H54 (cell line): ENCODE measurements at places on chromosomes 16 and 17.
A peak's percentile ranks its signal among the peaks of the same experiment; 100 is the strongest.

DNA sequence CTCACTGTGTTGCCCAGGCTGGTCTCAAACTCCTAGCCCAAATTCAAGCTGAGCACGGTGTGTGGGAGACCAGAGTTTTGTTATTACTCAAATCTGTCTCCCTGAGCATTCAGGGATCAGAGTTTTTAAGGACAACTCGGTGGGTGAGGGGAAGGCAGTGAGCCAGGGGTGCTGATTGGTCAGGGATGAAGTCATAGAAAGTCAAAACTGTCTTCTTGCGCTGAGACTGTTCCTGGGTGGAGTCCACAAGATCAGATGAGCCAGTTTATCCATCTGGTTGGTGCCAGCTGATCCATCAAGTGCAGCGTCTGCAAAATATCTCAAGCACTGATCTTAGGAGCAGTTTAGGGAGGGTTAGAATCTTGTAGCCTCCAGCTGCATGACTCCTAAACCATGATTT, 346.3 kb downstream of the TMEM114 start:
- DNase-seq: no peak

- no peak for DNase-seq
These were observed 35.3 kb downstream of the NPLOC4 start for GRCh38 chr17:81601525-81602120.

GRCh38 chr16:68711421-68712139, 25.5 kb upstream of the CDH1 start:
- DNase-seq: no peak

GRCh38 chr16:65537336-65537735, 415.5 kb upstream of the CDH11 start:
- no peak for DNase-seq

DNA sequence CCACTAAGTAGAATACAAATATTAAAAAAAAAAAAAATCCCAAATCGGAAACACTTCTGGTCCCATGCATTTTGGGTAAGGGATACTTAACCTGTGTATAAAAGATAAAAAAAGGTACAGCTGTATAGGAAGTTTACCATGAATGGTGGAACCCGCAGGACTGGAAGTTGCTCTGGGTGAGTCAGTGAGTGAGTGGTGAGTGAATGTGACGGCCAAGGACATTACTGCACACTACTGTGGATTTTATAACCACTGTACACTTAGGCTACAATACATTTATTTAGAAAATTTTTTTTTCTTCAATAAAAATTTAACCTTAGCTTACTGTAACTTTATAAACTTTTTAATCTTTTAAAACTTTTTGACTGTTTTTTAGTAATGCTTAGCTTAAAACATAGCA, 71.3 kb upstream of the BCAR1 start:
- no peak for DNase-seq

GRCh38 chr17:67245694-67246402, 852 bp upstream of the HELZ start:
- no peak for DNase-seq

GRCh38 chr16:48963901-48964615, 317.6 kb downstream of the CBLN1 start:
- DNase-seq: peak; percentile 70

GRCh38 chr17:81564778-81565177, 12.6 kb upstream of the FAAP100 start:
- no peak for DNase-seq

- no peak for DNase-seq
These were observed 6.7 kb downstream of the UBTF start for GRCh38 chr17:44212507-44213402.

GRCh38 chr17:48487221-48487620, 43.6 kb downstream of the HOXB1 start:
- DNase-seq: no peak

DNA sequence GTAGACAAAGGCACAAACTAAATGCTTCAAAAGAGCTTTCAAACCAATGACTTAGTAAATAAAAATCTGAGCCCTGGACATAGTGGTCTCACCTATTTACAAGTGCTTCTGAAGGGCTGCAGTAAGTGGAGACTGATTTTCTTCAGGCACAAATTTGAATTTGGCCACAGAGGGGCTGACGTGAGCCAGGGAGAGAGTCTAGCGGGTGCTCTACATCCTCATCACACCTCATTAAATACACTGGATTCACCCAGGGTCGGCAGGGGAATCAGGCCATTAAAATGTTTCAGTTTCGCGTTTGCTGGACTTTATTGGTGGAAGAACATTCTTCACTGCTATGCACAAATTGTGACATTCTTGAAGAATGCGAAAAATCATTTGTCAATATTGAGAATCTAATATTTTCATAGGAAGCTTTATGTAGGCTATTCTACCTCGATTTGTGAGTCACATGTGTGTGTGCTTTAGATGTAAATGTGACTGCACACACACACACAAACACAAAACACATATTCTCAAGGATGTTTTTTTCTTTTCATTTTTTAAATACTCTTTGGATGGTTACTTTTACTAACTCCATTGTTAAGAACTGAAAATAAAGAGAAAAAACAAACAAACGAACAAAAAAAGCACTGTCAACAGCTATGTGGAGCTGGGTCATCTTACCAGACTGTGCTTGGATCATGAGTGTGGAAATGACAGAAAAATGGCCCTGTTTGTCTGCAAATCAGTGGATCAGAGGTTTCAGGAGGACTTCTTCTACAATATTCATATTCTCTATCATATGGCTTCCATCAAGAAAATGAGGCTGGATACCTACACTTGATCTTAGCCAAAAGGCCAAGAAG, 58.9 kb downstream of the CDH11 start:
- DNase-seq: no peak

DNA sequence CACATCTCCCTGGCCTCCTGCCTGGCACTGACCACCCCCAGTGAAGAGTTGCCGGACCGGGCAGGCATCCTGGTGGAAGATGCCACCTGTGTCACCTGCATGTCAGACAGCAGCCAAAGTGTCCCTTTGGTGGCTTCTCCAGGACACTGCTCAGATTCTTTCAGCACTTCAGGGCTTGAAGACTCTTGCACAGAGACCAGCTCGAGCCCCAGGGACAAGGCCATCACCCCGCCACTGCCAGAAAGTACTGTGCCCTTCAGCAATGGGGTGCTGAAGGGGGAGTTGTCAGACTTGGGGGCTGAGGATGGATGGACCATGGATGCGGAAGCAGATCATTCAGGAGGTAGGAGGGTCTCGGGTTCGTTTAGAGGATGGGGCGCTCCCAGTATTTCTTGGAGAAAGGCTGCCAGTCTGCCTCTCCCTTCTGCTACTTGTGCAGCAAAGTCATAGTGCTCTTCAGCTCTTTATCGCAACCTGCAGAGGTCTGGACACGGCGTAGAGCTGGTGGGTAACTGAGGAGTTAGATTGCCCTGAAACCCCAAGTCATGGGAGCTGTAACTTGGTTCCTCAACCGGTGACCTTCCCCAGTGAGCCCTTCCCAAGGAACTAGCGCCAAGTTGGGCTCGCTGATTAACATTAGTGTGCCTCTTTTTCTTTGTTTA, 21.9 kb downstream of the AKAP1 start:
- DNase-seq: no peak

- DNase-seq: no peak
These were observed 103.9 kb upstream of the NETO2 start for GRCh38 chr16:47247690-47248089.
